ENCODE measurements at places on chromosomes 1 and 21.

DNA sequence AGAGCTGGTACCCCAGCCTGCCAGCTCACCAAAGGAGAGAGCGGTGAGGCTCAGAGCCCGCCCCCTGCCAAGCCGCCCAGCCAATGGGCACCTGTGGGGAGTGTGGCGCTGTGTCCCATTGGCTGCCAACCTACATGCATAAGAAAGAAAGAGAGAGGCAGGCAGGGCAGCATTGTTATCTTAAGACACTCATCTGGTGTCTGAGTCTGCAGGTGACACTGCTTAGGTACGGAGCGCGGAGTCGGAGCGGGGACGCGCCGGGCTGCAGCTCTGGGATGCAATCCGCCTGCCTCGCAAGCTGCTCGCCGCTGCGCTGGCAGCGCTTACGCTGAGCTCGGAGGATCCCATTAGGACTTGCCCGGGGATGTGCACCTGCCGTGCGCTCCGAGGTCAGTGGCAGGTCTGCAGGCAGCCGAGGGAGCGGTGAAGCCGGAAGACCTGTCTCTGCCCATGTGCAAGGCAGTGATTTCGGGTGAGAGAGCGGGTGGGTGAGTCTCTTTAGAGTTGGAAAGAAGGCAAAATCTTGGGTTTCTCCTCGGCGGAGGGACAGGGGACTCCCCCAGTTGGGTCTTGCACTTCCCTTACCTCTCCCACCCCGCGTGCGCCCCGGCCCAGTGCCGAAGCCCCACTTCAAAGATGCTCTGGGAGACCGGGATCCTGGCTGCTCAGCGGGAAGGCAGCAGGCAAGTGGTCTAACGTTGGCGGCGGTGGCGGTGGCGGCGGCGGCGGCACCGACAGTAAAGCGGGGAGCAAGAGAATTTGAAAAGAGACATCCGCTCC lies at the start of gene BRINP2:
TSS of gene BRINP2 (plus strand) at position 203 of the 780 bp plus-strand sequence. CDS start 58,919 bp downstream, outside the sequence.
- no peak for DNase-seq

GRCh38 chr1:234768569-234769283 lies 158.7 kb upstream of the IRF2BP2 start:
- peak; percentile 66 for DNase-seq

- no peak for DNase-seq
Observed at GRCh38 chr1:205993068-205993467, 10.1 kb downstream of the RAB7B start.

DNA sequence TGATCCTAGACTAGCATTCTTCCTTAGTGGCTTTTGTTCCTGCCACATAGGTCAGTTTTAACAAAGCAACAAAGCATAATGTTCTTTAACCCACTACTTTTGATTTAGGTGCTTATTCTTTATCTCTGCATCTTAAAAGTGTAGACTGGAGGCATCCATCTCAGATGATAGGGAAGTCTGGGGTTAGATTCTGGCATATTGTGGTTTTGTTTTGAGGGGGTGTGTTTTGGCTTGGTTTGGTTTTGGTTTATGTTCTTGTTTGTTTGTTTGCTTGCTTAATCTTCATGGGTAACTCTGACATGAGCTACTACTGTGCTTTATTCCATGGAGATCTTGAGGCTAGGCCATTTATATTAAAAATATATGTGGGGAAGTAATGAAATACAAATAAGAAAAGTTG lies 40.3 kb upstream of the MYOCOS start:
- no peak for DNase-seq

GRCh38 chr1:2095394-2095793 lies 45.2 kb downstream of the PRKCZ start:
- no peak for DNase-seq

- no peak for DNase-seq
Observed at GRCh38 chr1:36139521-36139920, 9.8 kb downstream of the TRAPPC3 start.
